ENCODE measurements at places on chromosomes 5 and 9.

DNA sequence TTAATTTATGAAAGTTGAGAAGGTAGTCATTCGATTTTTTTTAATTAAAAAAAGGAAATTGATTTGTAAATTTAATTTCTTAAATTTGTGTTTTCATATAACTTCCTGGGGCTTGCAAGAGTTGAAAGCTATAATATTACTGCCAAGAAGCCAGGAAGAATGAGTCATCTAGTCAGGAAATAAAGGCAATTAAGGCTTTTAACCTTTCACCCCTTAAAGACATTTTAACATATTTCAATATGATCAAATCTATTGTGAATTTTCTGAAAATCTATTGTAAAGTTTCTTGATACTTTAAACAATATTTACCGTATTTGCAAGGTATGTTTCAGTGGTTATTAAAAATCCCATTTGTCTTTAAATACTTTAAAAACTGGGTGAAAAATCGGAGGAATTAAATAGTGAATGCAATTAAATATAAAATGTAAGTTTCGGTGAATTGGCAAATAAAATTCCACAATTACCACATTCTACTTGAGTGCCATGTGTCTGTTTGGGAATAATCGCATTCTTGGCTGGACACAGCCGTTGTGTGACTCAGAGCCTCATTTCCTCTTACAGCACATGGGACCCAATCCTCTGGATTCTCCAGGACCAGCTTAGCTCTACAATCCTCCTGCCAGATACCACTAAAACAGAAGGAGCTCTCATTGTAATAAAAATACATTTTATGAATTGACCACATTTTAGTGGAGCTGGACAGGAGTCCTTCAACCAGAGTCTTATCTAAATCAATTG is 310.7 kb downstream of the HCN1 start:
- no peak for DNase-seq

- DNase-seq, result no peak
Observed at GRCh38 chr5:103466495-103466894, 96.1 kb downstream of the NUDT12 start.

DNA sequence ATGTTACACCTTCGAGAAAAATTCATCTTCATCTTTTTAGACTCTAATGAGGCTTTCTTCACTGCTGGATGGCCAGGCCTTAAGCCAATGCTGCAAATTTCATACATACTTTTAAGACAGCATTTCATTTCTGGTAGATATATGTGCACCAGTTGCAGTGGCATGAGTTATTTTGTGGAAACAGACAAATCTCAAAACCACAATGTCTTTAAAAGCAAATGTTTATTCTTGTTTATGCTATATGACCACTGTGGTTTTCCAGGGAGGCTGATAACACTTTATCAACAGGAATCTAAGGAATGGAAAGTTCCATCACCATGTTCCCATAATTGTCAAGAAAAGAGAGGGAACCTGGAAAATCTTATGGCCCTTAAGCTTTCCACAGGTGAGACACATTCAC is 27.7 kb downstream of the CDH9 start:
- no peak for DNase-seq

- no peak for DNase-seq
Observed at GRCh38 chr5:135308245-135308644, 90.8 kb downstream of the MACROH2A1 start.

DNA sequence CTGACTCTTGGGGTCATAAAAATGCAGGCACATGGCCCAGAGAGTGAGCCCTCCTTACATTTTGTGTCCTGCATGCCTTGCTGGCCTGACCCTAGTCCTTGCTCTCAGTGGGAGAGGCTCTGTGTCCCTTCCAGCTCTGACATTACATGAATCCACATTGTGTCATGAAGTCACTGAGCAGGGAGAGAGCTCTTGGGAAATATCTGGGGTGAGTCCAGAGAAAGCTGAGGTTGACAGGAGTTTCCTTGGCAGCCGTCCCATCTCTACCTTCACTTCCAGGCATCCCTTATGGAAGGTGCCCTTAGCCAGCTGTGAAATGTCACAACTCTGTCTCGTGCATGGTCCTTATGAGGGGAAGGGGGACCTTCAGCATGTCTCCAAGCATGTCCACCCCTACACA is 41.0 kb downstream of the FAT2 start:
- no peak for DNase-seq

- DNase-seq, result no peak
Observed at GRCh38 chr9:130201399-130201873, 29.2 kb downstream of the NCS1 start.
